Posterior cingulate gyrus (tissue), 11 donors: ENCODE measurements at places on chromosomes 4 and X.

GRCh38 chr4:103415801-103416200 lies 217.7 kb upstream of the CENPE start:
- no peak for DNase-seq

GRCh38 chr4:79623021-79623870 lies 215.2 kb upstream of the GK2 start:
- peak; percentile 10 for DNase-seq

- no peak for DNase-seq
Measured at GRCh38 chr4:129328162-129328561, 232.2 kb downstream of the C4orf33 start.

- no peak for DNase-seq
Measured at GRCh38 chrX:151042842-151043241, 59.7 kb downstream of the HMGB3 start.

GRCh38 chr4:41458689-41459088 lies 79.3 kb upstream of the LIMCH1 start:
- no peak for DNase-seq

DNA sequence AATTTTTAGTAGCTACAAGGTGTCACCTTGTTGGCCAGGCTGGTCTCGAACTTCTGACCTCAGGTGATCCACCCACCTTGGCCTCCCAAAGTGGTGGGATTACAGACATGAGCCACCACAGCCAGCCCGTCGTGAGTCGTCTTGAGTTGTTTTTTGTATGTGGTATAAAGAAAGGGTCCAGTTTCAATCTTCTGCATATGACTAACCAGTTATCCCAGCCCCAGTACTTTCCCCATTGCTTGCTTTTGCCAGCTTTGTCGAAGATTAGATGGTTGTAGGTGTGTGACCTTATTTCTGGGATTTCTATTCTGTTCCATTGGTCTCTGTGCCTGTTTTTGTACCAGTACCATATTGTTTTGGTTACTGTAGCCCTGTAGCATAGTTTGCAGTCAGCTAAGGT lies 105.9 kb downstream of the OR13H1 start:
- no peak for DNase-seq

- DNase-seq, result no peak
Measured at GRCh38 chrX:78659955-78660354, 827 bp upstream of the RTL3 start.

DNA sequence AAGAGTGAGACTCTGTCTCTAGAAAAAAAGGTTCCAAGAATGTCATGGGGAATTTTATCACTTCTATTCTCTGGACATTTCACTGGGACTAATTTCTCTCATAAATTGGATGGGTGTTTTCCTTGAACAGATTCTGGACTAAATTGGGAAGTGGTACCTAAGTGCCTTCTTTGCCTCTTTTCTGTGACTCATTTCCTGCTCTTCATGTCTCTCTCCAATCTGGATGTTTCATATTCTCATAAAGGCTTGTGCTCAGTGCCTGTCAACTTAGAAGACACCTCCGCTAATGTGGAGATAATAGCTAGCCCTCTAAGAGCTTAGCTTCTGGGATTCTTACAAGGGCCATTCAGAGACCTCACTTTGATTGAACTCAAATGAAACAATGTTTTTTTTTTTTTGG lies 38.0 kb upstream of the IGFBP7 start:
- no peak for DNase-seq

GRCh38 chrX:130171446-130172126 lies at the start of gene RAB33A:
RAB33A (plus strand) TSS chrX:130171962; CDS start chrX:130172063, 101 bp downstream.
- peak; percentile 71 for DNase-seq

DNA sequence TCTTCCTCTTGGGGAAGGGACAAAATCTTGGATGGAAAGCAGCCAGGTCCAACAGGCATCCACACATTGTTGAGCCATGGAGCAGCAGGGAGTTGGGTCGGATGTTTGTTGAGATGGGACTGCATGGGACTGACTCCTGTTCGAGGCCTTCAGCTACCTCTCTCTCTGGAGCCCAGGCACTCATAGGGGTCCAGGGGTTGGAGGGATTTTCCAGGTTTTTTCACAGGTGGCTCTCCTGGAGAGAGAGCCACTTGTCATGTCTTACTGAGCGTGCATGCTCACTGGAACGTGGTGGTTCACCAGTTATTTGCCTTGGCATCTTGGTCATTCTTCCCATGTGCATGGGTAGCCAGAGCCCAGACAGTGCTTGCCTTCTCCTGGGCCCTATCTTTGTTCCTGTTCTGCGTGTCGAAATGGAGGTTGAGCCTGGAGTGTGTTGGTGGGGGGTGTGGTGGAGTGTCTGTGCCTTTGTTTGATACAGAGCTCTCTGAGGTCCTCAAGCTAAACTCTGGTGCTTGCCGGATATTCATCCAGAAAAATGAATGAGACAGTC lies 60.6 kb downstream of the NBDY start:
- DNase-seq, result no peak

DNA sequence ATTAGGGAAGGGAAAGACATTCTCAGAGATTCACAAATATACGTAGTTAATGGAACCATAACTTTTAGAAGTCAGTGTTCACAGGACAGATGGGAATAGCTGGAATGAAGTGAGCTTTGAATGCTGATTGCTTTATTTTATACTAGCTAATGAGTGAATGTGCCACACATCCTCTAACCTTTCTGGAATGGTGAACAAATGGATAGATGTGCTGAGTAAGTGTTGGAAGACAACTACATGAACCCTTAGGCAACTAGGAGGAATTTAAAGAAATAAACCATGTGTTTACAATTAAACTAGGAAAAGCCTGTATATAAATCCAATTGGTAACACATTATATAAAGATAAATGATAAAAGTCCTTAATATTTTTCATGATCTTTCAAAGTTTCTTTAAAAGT lies 91.6 kb upstream of the LIMCH1 start:
- DNase-seq, result no peak

DNA sequence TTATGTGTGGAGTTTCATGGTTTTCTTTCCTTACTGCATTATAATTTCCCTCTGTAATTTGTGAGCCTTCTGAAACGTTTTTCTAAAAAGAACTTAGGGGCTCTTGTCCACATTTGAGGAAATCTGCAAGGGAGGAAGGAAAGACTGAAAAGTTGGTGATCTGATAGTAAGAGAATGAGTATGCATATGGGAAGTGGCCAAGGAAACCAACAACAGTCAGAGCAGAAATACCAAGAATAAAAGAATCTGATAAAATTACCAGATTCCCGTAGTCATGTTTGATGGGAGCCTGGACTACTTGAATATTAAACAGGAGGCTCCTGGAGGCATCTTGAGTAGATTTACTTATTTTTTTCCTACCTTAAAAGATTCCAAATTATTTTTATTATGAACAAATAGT lies 50.1 kb downstream of the MEPE start:
- DNase-seq, result no peak

DNA sequence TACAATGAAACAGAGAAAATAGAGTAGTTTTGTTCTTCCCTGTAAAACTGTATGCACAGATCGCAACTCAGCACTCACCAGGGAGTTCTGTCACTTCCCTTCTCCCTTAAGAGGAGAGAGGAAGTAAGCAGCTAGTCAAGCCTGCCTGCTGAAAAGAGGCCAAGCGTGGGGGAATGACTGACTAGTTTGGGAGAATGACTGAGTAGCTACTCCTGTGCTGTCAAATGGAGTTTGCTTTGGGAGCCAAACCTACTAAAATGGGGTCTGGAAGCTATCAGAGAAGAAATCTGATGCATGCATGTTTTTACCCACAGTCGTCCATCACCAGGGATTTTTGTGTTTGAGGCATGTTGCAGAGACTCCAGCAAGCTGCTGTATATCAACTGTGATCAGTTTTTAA lies 54.6 kb upstream of the LHFPL1 start:
- no peak for DNase-seq

DNA sequence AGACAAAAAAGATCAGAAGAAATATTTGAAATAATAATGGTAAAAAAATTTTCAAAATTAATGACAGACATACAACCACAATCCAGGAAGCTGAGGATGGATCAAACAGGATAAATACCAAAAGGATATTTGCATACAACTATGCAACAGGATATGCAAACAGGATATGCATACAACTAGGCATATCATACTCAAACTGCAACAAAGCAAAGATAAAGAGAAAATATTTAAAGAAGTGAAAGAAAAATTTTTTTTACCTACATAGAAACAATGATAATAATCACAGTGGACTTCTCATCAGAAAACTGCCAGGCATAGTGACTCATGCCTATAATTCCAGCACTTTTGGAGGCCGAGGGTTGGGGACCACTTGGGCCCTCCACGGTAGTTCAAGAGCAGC lies 11.3 kb upstream of the DHX15 start:
- no peak for DNase-seq

DNA sequence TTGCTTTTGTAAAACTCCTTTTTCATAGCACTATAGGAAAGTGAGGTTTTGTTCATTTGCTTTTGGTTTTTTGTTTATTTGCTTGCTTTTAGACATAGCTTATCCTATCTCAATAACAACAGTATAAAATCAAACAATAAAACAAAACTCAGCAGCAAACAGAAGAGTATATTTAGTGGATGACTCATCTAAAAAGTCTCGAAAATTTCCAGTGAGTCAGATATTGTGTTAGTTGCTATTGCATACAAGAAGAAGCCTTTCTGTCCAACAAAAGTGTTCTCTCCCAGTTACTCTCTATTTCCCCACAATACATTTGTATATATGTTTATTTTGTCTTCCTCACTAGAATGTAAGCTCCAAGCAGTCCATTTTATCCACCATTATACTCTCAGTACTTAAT lies 36.0 kb upstream of the NPNT start:
- no peak for DNase-seq

DNA sequence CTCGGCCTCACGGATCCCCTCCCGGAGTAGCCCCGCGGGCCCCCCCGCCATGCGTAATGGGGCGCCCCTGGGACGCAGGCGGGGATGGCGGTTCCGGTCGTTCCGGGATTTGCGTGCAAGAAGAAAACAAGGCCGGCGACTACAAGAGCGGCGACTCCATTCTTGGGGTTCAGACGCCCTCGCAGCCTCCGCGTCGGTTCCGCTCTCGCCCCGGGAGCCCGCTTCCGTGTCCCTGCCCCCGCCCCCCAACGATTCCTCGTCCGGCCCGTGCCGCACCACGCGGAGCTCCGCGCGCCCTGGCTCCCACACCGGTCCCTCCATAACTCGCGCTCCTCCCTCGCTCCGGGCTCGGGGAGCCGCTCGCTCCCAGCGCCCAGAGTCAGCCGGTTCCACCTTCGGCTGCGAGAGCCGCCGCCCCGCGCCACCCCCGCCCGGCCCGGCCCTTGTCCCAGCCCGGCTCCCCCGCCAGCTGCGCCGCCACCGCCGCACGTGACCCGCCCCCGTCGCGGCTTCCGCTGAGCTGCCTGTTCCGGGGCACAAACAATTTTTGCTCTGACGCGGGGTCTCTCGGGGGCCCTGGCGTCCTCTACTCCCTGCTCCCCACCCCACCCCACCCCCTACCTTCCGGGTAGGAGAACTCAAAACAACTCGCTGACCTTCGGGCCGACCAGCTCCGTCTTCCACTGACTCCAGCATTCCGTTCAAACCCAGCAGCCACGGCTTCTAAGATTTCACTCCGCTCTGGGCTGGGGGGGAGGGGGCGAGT lies 78.8 kb upstream of the BCOR start:
- no peak for DNase-seq

DNA sequence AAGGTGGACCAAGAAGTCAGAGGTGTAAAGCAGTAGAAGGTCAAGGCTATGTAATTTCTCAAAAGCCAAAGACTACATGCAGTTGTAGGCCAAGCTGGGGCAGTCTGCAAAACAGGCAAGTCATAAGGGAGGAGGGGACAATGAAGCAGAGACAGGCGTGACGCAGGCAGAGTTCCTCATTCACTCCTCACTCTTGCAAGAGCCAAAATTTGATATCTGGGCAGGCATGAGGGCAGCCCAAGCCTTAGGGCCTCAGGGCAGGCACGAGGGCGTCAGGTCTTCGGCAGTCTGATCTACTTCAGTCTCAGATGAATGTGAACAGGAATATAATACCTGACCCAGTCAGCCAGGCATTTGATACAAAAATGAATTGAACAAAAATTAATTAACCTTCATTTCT lies 86.4 kb upstream of the AGA start:
- DNase-seq, result no peak

- no peak for DNase-seq
Measured at GRCh38 chr4:161721947-161722346, 441.9 kb downstream of the FSTL5 start.

DNA sequence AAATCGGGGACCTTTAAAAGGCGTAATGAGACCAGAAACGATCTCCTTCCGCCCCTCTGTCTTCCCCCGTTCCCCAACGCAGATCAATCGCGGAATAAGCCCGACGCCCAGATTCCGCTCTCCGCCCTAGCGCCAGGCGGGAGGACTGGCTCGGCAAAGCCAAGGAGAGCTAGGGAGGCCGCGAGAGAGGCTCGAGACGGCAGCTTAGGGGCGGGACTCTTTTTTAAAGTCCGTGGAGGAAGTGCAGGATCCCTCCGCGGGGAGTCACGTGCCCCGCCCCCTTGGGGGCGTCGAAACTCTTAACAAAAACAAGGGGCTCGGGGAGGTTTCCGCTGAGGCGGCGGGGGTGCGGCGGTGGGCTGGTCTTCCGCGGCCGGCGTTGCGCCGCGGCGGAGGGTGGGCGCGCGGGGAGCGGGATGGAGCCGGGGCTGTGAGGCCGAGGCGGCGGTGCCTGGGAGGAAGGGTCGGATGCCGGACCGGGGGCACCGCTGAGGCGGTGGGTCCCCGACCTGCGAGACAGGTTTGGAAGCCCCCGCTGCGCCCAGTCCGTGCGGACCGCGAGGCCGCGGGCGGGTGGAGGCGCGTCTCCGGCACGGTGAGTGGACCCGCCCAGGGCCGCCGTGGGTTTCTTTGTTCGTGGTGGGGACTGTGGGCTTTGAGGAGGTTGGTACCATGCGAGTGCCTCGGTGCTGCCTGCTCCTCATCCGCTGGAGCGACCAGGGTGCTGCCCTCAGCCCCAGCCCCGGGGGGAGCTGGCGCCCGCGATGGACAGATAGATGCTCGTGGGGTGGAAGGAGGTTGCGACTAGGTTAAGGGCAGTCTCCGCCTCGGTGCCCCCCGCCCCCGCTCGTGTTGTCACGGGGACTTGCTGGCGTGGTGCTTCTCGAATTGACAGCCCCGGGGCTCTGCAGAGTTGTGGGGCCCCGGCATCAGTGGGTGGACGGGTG lies at the start of gene CCNG2:
TSS of gene CCNG2 (plus strand) at position 296 of the 947 bp plus-strand sequence. CDS start 1,326 bp downstream, outside the sequence.
- DNase-seq, result peak; percentile 96

DNA sequence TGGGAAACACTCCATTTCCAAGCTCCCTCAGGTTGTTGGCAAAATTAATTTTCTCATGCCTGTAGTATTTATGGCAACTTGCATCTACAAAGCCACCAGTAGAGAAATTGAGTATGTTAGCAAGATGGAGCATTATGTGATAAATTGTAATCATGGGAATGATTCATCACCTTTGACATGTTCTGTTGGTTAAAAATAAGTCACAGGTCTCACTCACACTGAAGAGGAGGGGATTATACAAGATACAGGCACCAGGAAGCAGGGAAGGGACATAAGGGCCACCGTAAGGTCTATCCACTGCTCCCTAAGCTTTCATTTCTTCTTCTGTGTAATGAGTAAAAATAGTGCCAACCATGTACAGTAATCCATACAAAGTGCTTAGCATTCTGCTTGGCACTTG lies 313.0 kb downstream of the GBA3 start:
- no peak for DNase-seq

- no peak for DNase-seq
Measured at GRCh38 chrX:123728016-123728415, 4.8 kb downstream of the THOC2 start.

GRCh38 chr4:116788723-116789122 lies 296.7 kb downstream of the TRAM1L1 start:
- no peak for DNase-seq
